Activated CD4-positive, alpha-beta T cell treated with anti-CD3 and anti-CD28 coated beads for 4 hours (primary cell): ENCODE measurements at places on chromosomes 4 and X.

DNA sequence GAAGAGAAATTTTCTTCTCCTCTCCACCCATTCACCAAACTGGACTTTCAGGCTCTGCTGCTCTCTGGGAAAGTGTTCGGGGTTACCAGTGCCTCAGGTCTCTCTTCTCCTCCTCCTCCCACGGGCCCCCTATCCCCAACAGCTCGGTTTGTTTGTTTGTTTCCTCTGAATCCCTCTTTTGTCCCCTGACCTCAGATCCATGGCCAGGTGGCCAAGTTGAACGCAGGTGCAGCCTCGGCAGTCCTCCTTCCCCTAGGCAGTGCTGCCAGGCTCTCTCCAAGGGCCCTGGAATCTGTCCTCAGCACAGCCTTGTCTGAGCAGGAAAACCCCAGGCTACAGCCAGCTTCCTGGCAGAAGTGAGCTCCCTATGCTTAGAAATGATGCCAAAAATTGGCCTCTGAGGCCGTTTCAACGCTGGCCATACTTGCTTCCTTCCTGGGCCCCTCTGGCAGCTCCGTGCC, 60.0 kb downstream of the FHDC1 start:
- DNase-seq: no peak

- no peak for DNase-seq
Measured at GRCh38 chr4:112978691-112979472, 70.6 kb upstream of the ANK2 start.

GRCh38 chr4:129314781-129315180, 218.8 kb downstream of the C4orf33 start:
- no peak for DNase-seq

GRCh38 chrX:129731228-129731627, 7.6 kb upstream of the XPNPEP2 start:
- no peak for DNase-seq

DNA sequence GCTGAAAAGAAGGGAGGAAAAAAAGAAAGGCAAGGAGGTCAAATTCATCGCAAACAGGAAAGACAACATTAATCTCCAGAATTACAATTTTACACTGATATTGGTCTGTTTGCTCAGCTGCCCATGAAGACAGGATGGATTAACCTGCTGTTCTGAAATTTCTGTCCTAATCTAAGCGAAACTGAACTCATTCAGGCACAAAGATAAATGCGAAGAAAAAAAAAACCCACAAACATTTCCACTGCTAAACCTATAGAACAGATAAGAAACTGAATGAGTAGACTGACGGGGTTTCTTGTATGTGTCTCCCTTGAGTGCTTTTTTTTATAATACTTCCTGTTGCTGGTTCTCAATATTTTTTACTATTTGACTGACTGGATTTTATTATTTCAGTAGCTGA, 251.8 kb upstream of the FTHL17 start:
- DNase-seq: no peak

- DNase-seq: no peak
Measured at GRCh38 chrX:348461-349117, 30.0 kb upstream of the GTPBP6 start.

DNA sequence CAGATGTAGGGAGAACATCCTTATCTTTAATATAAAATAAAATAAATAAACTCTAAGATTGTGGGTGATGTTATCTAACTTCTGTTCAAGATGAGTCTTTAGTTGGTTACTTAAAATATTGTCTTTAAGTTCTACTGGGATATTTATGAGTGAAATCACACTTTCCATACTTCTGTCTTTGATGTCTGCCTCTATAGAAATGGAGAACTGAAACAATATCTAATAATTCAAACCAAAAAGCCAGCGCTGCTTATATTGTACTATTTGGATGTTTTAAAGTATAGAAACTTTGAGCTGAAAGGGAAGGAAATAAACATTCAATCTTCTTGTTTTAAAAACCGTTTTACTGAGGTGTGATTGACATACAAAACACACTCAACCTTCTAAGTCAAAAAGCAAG, 44.8 kb upstream of the RPS6KA3 start:
- no peak for DNase-seq
